ENCODE measurements at places on chromosomes 2 and 18.

DNA sequence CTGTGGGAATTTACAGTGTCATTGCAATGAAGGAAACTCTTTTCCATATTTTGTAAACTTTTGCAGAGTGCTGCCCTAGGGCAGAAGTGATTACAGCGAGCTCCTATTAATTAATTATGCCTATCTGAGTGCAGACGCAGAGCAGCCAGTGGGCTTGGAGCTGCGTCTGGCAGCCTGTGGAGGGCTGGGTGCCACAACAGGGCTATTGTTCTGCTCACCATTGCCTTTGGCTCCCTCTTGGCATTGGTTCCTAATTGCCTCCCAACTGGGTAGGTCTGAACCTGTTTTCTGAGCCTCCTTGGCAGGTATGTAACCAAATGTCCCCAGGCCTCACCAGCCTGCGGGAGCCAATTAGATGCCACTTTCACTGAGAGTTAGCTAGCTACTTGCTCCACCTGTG, 25.6 kb upstream of the ITGB6 start:
- DNase-seq = no peak

DNA sequence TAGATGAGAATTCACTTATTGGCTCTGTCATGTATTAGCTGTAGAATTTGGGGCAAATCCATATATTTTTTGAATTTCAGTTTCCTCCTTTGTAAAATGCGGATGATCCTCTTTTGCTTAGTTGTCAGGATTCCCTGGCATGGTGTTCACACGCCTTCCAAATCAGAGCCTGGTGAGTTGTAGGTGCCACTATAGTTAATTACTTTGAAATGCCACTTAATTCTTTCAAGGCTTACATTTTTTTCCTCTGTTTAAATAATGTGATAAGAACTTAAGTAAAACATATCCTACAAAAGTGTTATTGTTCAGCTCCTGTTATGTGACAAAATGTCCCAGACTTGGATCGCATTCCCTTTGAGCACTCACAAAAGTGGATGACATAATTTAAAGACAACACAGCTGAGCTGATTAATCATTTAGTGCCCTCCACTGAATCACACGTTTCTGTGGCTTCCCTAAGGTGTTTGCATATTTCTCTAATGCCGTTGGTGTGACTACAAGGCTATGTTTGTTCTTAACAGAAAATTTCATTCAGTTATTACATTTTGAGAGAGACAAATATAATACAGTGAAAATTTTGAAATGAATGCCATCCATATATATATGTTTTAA, 471.2 kb upstream of the CHST9 start:
- no peak for DNase-seq

DNA sequence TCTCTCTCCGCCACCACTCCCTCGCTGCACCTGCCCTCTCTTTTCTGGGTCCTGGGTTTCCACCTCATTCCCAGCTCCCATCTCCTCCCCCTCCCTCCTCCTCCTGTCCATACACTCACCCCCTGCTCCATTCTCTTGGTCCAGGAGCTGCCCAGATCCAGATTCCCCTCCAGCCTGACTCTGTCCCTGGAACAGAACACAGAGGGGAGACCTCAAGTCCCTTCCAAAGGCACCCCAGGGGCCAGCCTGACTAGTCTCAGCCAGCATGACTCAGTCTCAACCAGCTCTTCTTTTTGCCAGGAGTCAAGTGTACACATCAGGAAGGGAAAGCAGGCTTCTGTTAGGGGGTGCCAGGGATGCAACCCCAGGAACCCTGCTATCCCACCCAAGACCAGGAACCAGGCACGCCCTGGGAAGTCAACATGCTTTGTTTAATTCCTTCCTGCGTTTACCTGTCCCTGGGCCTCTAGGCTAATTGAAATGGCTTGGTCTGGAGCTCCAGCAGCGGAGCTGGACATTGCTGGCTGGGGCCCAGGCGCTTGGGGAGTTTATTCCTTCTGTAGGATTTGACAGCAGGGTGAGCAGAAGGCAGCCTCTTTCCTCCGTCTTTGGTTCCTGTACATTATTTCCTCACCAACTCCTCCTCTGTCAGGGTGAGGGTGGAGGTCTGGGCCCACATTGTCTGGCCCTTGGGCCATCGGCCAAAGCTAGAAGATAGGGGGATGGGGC, 28.4 kb upstream of the SELENOI start:
- DNase-seq = no peak

DNA sequence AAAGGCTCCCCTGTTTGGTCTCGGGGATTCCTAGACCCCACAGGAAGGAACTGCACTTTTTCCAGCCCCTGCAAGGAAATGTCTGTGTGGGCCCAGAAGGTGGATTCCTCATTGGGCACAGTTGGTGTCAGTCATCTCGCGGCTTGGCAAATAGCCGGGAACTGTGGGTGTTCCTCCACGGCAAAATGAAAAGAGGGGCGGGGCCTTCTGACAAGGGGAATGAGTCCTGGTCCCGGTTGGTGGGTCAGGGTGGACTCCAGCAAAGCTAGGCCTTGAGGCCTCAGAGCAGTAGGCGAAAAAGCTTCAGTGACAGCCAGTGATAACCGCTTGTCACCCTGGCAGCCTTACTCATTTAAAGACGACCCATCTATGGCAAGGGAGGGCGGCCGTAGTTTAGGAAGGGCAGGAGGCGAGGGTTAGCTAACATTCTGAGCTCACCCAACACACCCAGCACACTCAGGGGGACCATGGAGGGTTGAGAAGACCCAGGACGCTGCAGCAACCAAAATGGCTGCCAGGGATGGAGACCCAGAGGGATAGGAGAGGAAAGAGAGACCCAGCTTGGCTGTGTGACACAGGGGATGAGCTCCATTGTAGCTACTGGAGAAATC, 16.5 kb downstream of the SLC4A3 start:
- no peak for DNase-seq

DNA sequence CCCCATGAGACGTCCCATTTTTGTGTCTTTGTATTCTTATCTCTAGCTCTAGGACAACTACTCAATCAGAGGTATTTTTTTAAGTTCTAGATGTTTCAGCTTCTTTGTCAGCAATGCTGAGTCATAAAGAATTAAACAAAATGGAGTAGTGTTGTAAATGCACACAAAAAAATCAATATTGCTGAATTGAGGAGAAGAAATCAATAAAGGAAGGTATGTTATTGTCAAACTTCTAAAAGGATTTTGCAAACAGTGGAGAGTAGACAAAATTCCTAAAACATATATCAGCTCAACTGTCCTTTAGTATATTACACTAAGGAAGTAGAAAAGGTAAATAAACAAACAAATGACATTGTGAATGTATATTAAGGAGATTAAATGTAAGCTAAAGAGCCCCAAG, 726.1 kb upstream of the NRXN1 start:
- no peak for DNase-seq

GRCh38 chr2:173588931-173589369, 234.3 kb downstream of the CDCA7 start:
- no peak for DNase-seq

DNA sequence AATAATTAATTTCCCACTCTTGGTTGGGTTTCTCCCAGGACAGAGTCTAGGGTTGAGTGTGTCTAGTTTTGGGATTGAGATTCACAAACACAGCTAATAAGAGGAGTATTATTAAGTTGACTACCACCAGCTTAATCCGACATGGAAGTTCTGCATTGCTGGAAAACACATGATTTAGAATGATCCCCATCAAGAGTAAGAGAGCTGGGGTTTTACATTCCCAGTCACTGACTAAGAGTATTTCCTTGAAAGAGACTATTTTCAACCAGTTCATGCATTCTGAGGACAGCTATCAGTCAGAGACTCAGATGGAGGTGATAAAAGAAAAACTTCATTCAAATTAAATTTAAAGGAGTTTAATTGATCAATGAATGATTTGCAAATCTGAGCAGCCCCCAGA, 334.6 kb upstream of the LRATD1 start:
- no peak for DNase-seq

DNA sequence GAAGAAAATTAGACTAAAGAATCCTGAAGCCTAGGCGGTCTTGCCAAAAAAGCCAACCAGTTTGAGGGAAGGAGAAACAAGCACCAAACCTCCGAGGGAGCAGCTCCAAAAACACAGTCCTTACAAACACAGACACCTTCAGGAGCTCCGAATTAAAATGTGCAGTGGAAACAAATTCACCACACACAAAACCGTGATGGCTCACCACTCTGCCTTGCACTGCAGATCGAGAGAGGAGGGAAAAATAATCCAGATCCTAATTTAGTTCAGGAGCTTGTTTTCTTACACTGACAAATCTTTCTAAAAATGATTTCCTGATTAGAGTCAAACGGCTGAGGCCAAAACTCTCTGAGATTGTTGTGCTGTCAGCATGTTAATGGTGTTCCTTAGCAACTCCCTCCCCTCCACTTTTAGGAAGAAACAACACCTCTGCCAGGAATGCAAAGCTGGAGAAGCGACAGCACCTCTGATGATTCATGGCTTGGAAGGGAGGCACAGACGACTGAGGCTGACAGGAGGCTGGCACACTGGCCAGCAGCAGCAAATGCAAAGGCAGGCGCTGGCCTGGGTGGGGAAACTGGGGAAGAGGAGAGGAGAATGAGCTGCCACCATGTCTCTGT, 249.4 kb upstream of the KLHL29 start:
- no peak for DNase-seq

DNA sequence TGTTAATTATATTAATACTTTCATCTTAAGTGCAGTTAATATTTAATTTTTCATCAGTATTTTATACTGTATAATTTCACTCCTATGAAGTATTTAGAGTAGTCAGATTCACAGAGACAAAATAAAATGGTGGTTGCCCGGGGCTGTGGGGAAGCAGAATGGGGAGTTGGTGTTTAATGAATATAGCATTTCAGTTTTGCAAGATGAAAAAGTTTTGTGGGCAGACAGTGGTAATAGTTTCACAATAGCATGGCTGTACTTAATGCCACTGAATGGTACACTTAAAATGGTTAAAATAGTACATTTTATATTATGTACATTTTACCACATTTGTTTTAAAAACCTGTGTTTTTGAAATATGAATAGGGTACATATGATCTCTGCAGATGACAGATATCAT, 31.2 kb downstream of the CFAP221 start:
- DNase-seq = no peak

GRCh38 chr2:79981316-79981715, 323.2 kb downstream of the LRRTM1 start:
- no peak for DNase-seq

DNA sequence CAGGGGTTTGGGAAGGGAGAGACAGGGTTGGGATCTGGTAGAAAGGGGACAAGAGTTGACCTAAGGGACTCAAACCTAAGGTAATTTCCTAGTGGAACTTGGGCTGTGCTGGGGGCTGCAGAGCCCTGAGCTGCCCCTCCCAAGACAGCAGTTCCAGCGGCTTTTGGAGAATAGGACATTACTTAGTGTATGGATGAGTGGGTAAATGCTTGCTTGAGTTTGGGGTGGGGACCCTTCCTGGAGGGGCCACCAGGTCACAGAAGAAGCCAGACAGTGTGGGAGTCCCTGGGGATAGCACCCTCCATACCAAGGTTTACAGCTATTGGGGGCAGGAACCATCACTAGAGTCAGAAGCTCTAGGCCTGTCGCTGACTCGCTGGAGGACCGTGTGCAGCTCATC, 111.5 kb downstream of the CAPN13 start:
- no peak for DNase-seq

DNA sequence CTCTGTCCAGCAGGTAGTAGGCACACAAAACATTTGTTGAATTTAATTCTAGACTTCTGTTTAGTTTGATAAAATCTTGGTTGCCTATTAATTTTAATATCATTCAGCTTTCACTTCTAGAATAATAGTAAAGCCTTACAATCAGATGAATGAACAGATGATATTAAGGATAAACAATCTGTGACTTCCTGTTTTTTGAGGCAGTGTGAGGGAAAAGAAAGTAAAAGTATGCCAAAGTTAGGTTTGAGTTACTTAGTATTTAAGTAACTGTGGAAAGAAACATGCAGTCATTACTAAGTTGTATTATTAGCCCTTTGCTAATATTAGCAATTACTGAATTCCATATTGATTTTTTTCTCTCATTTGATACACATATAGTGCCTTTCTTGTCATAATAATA, 31.5 kb downstream of the EPB41L5 start:
- DNase-seq = no peak

GRCh38 chr2:186426153-186427016, 59.7 kb upstream of the ZC3H15 start:
- DNase-seq = peak; percentile 7

DNA sequence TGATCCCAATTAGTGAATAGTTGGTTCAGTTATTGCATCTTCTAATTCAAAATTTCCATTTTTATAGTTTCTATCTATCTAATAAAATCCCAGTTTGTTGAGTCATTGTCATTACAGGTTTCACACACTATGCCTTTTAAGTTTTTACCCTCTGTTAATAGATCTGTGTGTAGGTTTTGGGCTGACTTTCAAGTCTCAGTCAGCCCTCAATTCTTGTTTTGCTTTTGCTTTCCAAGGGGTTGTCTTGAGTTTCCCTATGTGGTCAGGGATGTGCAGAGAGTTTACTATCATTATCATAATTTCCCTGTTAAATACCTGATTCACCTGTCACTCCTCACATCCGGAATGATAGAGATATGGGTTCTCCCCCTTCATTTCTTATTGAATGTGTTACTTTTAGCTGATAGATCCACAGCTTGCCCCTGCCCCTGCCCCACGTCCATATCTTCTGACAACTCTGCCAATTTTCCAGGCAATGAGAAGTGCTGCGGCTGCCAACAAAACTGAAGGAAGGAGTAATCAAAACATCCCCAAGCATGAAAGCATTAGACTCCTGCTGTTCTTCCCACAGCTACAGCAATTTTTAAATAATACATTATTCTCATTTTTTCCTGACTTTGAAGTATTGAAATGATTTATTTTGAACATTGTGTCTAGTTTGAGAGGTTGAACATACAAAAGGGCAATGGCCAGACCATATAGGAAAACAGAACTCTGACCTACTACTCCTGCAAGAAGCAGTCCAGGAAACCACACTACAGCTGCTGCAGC, 1064.8 kb downstream of the SUCLG1 start:
- DNase-seq = no peak

DNA sequence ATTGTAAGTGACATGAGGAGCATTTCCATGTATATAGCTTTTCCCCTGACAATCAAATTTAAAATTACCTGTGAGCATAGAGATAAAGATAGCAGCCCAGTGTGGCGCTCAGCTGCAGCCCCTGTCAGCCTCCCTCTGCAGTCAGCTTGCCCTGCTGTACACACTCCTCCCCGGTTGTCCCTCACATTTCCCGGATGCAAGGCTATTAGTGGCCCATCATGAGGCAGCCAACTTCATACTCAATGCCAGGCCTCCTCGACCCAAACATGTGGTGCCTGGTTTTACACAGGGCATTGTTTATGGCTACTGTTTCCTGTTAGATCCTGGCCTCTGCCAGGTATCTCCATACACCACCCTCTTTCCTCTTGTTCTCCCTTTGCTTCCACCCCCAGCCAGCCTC, 116.1 kb upstream of the SH3BP4 start:
- DNase-seq = no peak

Data from T-helper 1 cell (primary cell).